ENCODE measurements at places on chromosomes 4 and X.

- DNase-seq = no peak
Measured at GRCh38 chr4:151215295-151215694, 61.7 kb upstream of the PRSS48 start.

- no peak for DNase-seq
Measured at GRCh38 chr4:158122501-158122900, 50.3 kb downstream of the GASK1B start.

DNA sequence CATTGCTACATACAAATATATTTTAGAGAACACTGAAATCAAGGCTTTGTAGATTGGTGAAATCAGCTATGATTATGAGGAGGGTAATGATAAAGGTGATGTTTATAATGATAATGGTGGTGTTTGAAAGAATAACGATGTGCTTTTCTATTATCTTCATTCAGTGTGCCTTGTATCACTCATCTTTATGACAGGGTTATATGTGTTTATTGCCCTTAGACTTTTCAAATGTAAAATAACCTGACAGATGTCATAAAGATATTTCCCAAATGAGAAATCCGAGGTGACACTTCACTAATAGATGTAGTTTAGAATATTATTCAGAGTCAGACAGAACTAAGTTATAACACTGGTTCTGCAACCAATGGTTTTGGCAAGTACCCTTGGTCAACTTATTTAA is 323.0 kb upstream of the SPANXN4 start:
- DNase-seq = no peak

DNA sequence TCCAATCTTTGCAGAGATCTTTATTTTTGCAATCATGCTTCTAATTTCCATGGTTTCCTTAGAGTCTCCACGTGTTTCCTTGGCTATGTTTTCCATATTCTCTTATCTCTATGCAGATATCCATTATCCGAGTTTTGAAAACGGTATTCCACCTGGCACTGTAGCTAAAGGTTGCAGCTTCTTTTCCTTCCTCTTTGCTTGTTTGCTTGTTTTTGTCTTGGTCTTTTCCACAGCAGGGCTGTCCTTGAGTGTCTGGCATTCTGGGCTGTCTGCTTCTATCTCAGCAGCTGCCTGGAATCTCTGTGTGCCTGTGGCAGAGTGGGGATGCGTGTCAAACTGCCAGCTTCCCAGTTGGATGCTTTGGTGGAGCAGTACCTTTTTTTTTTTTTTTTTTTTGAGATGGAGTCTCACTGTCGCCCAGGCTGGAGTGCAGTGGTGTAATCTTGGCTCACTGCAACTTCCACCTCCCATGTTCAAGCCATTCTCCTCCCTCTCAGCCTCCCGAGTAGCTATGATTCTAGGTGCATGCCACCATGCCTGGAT is 46.9 kb downstream of the WFS1 start:
- DNase-seq = no peak

Measured in vagina (tissue), 2 donors.